H9 (cell line): ENCODE measurements at places on chromosomes 1 and 21. TPM values are rescaled to one million over a fixed set of nuclear protein-coding genes. Genes with fewer than 3 reads are reported as not detected.

- DNase-seq, result no peak
These were observed 240.1 kb downstream of the RHOU start for GRCh38 chr1:228975238-228975907.

DNA sequence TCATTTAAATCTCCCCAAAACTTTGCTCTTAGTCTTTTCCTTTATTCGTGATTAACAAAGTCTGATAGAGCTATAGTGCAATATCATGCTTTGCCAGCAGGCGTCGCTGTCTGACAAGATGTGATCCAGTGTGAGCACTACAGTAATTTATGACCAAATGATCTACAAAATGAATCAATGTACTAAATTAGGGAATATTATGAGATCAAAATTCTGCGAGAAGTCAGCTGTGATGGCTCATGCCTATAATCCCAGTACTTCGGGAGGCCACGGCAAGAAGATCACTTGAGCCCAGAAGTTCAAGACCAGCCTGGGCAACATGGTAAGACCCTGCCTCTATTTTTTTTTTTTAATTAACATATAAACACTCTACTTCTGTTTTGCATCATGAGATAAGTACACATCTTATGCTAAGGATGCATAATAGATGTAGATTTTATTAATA, 3.6 kb upstream of the SPSB1 start:
- DNase-seq, result peak; percentile 55

TDRD5 gene
- total RNA-seq, result 0.33 and 0.64 TPM in 2 replicates

FMN2 gene
- 0.59 and 0.61 TPM in 2 replicates for total RNA-seq

DNA sequence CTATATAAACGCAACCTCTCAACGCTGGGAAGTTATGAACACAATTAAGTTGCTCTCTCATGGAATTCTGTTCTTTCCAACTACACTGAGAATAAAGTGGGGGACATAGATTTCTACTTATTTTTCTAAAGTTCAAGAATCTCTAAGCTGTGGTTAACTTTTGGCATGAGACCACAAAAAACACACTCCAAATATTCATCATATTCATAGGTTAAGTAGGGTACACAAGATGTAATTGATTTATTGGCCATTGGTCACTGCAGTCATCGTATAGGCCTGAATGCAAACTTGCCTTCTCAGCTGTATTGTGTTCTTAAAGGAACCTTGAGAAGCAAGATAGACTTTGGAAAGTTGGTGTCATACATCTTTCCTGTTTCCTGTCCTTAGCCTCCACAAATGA, 40.3 kb downstream of the PRRX1 start:
- DNase-seq, result no peak

DNA sequence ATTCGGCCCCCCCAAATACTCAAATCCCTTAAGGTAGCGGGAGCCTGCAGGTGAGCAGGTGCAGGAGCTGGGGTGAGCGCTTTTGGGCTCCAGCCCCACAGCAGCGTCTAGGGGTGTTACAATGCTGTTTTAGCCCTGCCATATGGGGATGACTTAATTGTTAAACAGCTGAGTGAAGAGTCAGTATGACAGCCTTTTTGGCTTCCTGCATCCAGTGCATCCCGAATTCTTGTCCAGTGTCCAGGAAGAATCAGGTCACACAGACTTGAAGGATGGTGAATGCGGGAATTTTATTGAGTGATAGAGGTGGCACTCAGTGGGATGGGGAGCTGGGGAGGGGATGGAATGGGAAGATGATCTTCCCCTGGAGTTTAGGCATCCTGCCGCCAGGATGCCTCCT, 30.4 kb upstream of the HHAT start:
- DNase-seq, result no peak

DNA sequence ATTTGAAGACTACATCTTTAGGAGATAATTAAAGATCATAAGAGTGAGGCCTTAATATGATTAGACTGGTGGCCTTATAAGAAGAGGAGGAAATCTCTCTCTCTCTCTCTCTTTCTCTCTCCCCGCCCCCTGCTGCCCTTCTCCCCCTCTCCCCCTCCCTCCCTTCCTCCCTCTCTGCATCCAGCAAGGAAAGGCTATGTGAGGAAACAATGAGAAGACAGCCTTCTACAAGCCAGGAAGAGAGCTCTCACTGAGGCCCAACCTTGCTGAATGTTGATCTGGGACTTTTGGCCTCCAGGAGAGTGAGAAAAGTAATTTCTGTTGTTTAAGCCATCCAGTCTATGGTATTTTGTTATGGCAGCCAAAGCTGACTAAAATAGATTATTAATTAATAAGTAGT, 21.6 kb downstream of the FOXD3 start:
- DNase-seq, result peak; percentile 42

- DNase-seq, result no peak
These were observed 24.7 kb downstream of the MEF2D start for GRCh38 chr1:156475568-156476500.

- no peak for DNase-seq
These were observed 764.6 kb downstream of the NCAM2 start for GRCh38 chr21:21762855-21763254.

DNA sequence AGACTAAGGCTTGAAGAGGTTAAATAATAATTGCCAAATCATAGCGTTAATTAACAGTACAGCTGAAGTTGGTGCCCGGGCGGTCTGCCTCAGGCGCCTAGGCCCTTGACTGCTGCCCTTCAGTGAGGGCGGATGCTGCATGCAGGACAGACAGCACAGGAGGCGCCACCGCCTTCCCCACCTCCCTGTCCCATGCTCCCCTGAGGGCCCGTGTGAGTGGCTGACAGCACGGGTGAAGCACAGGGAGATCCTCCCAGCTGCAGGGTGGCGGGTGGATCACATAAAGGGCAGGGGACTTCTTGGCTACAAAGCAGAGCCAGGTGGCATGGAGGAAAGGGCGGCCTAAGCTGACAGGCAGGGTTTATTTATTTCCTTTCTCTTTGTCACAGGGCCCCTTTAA, 49.1 kb downstream of the DDX20 start:
- DNase-seq, result peak; percentile 40

DNA sequence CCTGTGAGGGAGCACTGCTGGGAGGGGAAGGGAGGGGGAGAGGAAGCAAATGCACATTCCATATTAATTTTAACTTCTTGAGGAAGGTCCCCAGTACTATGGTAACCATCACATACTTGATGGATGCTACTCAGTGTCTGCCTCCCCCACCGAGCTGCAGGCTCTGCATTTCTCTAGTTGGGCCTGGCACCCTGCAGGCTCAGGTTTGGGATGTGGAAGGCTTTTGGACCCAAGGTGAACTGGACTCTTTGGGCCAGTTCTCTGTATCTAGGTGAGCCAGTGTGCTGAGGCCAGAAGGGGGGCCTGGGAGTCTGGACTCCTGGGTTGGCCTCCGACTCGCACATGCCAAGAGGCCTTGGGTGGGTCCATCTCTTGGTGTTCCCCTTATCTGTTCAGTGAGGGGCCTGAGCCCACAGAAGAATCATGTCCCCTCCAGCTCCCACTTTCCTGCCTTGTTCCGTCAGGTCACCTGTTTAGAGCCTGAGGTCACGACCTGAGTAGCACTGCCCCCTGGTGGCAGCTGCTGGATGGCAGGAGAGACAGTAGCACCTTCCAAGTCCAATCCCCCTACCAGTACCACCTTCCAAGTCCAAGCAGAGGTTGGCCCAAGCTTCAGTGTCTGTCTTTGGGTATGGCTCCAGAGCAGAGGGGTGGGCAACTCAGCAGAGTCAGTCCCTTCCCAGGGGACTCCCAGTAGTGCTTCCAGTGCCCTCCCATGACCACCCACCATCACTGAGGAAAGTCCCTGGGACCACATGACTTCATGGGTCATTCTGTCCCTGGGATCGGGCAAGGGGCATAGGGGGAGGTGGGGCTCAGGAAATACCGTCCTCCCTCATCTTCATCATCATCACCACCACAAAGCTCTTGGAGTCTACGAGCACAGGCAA, 241.8 kb downstream of the TRABD2B start:
- peak; percentile 77 for DNase-seq

CELA3A gene
- total RNA-seq, result not detected in 2 replicates

NHLH2 gene
- total RNA-seq, result 1.1 and 1.2 TPM in 2 replicates

GPR37L1 gene
- 0.11 TPM in 2 replicates for total RNA-seq

MYCL gene
- 17.6 and 18.4 TPM in 2 replicates for total RNA-seq
